ENCODE measurements at places on chromosomes 3 and 15.

GRCh38 chr3:194084284-194084683 is 51.7 kb upstream of the HES1 start:
- no peak for DNase-seq

DNA sequence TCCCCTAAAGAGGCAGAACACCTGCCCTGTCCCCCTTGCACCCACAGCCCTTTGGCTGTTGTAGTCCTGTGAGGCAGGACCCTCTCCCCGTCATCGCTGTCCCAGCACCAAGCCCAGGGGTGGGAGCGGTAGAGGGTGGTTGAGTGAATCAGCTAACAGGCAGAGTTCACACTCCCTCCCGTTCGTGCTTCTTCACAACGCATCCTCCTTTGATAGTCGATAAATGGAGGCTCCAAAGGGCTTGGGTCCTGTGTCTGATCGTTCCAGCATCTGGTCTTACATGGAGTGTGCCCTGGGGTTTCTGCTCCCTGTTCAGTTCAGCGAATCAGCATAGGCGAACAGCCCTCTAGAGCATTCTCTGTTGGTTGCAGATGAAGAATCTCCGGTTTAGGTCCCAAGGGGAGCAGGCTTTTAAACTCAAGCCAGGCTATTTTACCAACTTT is 820 bp upstream of the HMCES start:
- no peak for DNase-seq

GRCh38 chr3:132573797-132574211 is 23.3 kb upstream of the ACKR4 start:
- DNase-seq, result no peak

GRCh38 chr3:14181253-14181652 is 2.6 kb downstream of the LSM3 start:
- no peak for DNase-seq

DNA sequence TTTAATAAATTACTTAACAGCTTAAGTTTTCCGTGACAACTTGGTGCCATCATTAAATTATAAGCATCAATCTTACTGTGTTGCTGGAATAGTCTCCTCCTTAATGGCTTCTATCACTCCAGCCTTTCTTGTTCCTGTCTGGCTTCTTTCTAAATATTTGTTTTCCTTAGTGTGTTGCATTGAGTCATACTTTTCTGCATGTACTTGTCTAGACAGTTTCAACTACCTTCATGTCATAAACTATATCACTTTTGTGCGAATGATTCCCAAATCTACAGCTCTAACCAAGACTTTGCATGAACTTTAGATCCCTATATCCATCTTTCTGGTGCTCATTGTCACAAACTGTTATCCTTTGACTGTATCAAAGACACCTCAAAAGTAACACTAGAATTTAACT is 78.4 kb downstream of the AKAP13 start:
- no peak for DNase-seq

Measured in natural killer cell treated with Interleukin-12 subunit alpha and Interleukin-12 subunit beta and Interleukin-15 and Interleukin-18, amount 100 ng/mL, for 72 hours (primary cell).